ENCODE measurements at places on chromosomes 16 and 17. TPM values are rescaled to one million over a fixed set of nuclear protein-coding genes. Genes with fewer than 3 reads are reported as not detected.

Gene RNF222
- not detected for total RNA-seq

Gene PRAC1
- total RNA-seq: not detected

Gene SPNS3
- total RNA-seq: 0.49 TPM

Gene TCAP
- total RNA-seq: 57.6 TPM

Gene HS3ST6
- total RNA-seq: 0.38 TPM

Gene KRTAP4-5
- not detected for total RNA-seq

Gene TBC1D3C
- total RNA-seq: not detected

Gene GPR139
- total RNA-seq: 0.38 TPM

Gene SEPTIN12
- not detected for total RNA-seq

Gene KRT39
- total RNA-seq: 0.44 TPM

Gene TBC1D28
- not detected for total RNA-seq

Gene ABCC6
- total RNA-seq: 3.0 TPM

Gene NUPR1
- total RNA-seq: 2.5 TPM

Gene OTOA
- 0.22 TPM for total RNA-seq

Gene PIMREG
- 9.8 TPM for total RNA-seq

Gene PLEKHG4
- total RNA-seq: 23.3 TPM

Gene TNFAIP1
- 30.8 TPM for total RNA-seq

Gene SSTR5
- total RNA-seq: 2.4 TPM

Gene HBA1
- total RNA-seq: 1,075 TPM

Gene PDILT
- not detected for total RNA-seq

Gene PRCD
- total RNA-seq: 14.3 TPM

Gene CDRT15
- total RNA-seq: not detected

Gene CA7
- not detected for total RNA-seq

Gene STAT5B
- 60.3 TPM for total RNA-seq

Gene KRT25
- total RNA-seq: 0.22 TPM

Gene TEX19
- not detected for total RNA-seq

Gene HOXB4
- total RNA-seq: not detected

Gene MNT
- total RNA-seq: 14.8 TPM

Gene LAT
- total RNA-seq: 2.9 TPM

Gene USP32
- total RNA-seq: 89.4 TPM

Gene MYL11
- 194 TPM for total RNA-seq

Gene MMP15
- 25.2 TPM for total RNA-seq

Gene HOXB8
- total RNA-seq: not detected

Gene TUBG2
- total RNA-seq: 17.0 TPM

Gene MYH3
- total RNA-seq: 774 TPM

Data from camera-type eye (tissue), 1 donor.